H9 (cell line): ENCODE measurements at places on chromosomes 11 and 22. TPM values are rescaled to one million over a fixed set of nuclear protein-coding genes. Genes with fewer than 3 reads are reported as not detected.
A peak's percentile ranks its signal among the peaks of the same experiment; 100 is the strongest.

ADM gene
- 99.1 and 106 TPM in 2 replicates for total RNA-seq

APOA5 gene
- total RNA-seq, result 0.11 TPM in 1 of 2 replicates, not detected in the other

DNA sequence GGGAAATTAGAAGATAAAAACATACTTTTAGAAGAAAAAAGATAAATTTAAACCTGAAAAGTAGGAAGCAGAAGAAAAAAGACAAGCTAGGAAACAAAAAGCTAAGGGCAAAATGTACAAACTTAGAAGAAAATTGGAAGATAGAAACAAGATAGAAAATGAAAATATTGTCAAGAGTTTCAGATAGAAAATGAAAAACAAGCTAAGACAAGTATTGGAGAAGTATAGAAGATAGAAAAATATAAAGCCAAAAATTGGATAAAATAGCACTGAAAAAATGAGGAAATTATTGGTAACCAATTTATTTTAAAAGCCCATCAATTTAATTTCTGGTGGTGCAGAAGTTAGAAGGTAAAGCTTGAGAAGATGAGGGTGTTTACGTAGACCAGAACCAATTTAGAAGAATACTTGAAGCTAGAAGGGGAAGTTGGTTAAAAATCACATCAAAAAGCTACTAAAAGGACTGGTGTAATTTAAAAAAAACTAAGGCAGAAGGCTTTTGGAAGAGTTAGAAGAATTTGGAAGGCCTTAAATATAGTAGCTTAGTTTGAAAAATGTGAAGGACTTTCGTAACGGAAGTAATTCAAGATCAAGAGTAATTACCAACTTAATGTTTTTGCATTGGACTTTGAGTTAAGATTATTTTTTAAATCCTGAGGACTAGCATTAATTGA, 1.0 kb downstream of the MALAT1 start:
- peaks cover 15% of the 10 kb centered on the region for H3K36me3 ChIP-seq
- DNase-seq, result no peak
- no peak overlapping the region for H3K4me3 ChIP-seq
- peak overlapping the region; percentile 60 for H3K27ac ChIP-seq
- no peaks in the 10 kb centered on the region for H3K27me3 ChIP-seq

- no peak overlapping the region for H3K27ac ChIP-seq
- H3K36me3 ChIP-seq, result no peaks in the 10 kb centered on the region
- H3K27me3 ChIP-seq, result no peaks in the 10 kb centered on the region
- peak; percentile 48 for DNase-seq
Measured at GRCh38 chr11:66126808-66127555, 56.9 kb downstream of the PACS1 start.

DNA sequence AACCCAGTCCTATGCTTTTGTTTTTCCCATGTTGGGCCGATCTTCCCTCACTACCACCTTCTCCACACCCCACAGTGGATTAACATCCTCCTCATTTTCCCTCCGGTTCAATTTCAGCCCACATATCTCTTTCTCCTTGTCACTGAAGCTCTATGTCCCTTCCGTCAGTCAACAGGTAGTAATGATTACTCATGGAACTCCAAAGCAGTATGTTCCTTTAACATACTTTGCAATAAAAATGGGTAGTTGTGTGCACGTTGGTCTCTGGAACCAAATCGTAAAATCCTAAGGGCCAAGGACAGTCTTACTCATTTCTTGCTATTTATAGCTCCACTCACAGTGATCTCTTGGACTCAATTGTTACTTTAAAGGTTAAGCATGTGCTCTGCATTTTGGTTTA, 20.2 kb downstream of the AMOTL1 start:
- no peaks in the 10 kb centered on the region; the same call in none of the 2 replicates for H3K4me1 ChIP-seq
- H3K4me3 ChIP-seq, result no peak overlapping the region
- H3K27ac ChIP-seq, result no peak overlapping the region
- DNase-seq, result no peak

- no peaks in the 10 kb centered on the region for H3K27me3 ChIP-seq
- H3K27ac ChIP-seq, result peak overlapping the region; percentile 65
- H3K36me3 ChIP-seq, result peaks cover 7% of the 10 kb centered on the region
Measured at GRCh38 chr11:9565822-9566560, 7.5 kb upstream of the WEE1 start.
